ENCODE measurements at places on chromosomes 16 and 17.

DNA sequence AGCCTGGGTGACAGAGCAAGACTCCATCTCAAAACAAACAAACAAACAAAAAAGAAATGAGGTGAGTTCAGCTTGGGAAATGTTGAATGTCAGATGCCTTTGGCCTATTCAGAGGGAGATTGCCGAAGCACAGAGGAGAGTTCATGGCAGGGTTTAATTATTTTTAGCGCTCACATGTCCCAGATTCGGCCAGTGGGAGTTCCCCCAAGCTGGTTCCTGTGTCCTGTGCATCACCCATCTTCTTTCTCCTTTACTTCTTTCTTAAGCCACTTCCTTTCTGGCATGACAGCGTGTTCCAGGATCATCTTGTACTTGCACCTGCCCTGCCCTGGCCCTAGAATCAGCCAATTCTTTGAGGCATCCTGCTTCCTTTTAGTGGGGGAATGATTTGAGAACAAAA lies 9.2 kb downstream of the MPV17L start:
- peak; percentile 9 for DNase-seq

DNA sequence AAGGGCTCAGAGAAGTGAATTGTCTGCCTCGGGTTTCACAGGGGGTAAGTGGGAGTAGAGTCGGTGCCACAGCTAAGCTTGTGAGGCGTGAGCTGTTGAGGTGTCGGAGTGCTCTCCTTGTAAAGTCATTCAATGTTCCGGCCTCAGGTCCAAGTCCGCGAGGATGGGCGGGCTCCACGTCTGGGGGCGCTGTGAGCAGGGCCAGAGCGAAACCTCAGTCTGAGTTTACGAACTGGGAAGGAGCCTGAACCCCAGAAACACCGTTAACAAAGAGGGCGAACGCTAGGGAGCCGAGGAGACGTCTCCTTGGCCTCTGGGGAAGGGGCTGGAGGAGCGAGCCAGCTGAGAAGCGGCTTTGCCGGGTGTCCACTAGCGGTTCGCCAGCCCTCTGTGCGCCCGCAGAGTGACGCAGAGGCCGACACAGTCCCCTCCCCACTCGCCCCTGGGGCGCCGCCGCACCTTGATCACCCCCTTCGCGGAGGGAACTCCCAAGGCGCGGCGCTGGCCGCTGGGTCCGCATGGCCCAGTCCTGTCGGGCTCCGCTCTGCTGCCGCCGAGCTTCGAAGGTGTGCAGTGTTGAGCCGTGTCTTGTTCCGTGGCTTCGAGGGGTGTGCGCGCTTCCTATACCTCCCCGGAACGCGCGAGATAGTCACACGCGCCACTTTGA lies 4.9 kb downstream of the IRX3 start:
- DNase-seq: no peak

DNA sequence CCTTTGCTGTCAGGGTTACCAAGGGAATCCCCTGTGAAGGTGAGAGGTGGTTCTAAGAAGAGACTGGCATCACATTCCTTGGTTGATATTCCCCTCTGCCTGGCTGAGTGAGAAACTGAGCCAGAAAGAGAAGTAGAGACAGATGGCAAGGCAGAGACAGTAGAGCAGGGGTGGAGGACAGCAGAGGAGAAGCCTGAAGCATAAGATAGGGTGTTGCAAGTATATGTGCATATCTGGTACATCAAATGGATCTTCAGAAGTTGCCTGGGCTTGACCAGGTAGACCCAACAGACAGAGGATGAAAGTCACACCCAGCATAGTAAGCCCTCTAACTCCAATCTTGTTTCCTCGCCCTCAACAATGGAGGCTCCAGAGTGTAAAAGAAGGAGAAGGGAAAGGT lies 7.9 kb upstream of the THUMPD1 start:
- no peak for DNase-seq

DNA sequence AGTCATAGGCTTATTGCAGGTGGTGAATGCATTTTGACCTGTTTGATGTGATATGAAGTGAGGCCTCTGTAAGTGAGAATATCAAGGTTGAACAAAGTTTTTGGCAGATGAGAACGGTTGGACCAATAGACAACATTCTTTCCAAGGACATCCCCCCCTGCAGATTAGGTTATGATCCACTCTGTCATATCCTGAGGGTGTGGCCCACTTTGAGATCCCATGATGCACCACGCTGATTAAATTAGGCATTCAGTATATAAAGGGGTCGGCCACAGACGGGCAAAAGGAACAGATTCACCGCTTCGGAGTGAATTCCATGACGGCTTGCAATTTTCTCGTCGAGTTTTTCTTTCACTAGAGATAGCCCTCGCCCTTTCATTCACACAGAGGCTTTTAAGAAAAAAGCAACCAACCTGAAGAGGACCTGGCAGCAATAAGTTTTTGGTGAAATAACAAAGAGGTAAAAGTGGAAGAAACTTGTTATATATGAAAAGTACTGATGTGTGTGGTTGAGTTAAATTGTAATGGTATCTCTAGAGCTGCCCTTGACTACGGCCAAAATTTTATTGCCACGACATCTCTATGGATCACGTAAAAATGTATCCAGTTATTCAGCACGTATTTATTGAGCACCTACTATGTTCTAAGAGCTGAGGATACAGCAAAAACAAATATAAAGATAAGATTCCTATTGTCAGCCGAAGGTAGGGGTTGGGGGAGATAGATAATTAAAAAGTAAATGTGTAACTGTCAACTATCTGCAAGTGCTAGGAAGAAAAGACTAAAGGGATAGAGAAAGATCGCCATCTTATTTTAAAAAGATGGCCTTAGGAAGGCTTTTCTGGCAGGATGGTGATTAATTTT lies 1.7 kb upstream of the RBBP6 start:
- no peak for DNase-seq

DNA sequence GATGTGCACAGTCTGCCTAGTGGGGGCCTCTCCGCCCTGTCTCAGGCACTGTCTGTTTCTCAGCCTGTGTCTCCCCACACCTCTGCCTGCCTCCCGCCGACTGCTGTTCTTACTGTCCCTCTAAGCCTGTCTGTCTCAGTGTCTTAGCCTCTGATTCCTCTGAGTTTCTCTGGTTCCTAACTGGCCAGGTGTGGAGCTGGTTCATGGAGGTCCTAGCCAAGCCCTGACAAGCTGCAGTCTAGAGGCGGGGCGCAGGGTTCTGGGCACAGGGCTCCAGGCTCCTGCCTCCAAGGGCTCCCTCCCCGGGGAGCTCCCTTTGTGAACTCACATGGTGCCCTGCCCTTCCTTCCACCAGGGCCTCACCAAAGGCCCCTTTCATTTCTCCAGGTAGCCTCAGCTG lies 19.4 kb downstream of the C17orf100 start:
- no peak for DNase-seq

GRCh38 chr17:68594552-68594951 lies 6.6 kb downstream of the FAM20A start:
- DNase-seq: no peak

Measured in kidney tubule cell (primary cell).